ENCODE measurements at places on chromosomes 6 and 20.

DNA sequence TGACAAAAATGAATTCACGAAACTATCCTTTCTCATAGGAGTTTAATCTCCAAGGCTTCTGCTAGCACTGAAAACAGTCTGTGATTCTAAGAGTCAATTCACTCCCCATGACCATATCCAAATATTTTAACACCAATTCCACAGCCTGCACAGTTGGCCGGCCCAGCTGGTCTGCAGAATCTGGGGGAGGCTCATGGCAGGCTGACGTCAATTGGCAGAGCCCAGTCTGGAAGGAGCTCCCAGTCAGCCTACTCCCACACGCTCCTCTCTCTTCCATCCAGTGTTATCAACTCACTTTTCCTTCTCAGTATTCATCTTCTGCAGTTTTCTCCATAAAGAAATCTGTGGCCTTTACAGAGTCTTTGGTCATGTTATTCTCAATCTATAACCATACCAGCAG is 111.0 kb downstream of the TBXT start:
- no peak for DNase-seq

- no peak for DNase-seq
These were observed 81.0 kb downstream of the MYB start for GRCh38 chr6:135261872-135262725.

DNA sequence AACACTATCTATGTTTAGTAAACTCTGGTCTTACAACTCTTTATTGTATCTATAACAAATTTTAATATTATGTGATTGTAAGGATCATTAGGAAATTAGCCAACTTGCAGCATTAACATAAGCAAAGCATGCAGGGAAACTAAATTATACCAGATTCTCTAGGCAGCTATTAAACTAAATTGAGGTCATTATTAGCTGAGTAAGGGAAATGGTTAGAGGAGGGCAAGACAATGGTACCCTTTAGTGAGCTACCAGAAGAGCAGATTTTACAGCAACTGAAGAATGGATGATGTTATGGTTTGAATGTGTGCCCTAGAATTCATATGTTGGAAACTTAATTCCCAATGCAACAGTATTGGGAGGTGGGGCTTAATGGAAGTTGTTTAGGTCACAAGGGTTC is 79.1 kb downstream of the SMPDL3A start:
- DNase-seq: no peak

DNA sequence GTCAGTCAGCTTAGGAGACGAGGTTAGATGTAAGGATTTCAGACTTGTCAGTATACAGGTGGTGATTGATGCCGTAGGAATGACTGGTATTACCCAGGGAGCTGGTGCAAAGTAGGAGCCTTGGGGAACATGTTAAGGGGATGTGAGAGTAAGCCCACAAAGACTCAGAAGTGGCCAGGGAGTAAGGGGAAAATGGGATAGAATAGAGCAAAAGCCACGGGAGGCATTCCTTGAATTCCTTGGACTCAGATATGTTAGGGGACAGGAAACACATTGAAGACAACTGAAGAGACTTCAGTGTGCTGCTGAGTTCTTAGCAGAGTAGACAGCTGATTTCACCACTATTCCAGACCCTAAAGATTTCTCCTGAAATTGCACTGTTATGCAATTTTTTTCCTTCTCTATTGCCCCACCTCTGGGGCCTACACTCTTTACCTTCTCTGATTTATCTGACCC is 1.2 kb upstream of the ACAT2 start:
- DNase-seq: no peak

DNA sequence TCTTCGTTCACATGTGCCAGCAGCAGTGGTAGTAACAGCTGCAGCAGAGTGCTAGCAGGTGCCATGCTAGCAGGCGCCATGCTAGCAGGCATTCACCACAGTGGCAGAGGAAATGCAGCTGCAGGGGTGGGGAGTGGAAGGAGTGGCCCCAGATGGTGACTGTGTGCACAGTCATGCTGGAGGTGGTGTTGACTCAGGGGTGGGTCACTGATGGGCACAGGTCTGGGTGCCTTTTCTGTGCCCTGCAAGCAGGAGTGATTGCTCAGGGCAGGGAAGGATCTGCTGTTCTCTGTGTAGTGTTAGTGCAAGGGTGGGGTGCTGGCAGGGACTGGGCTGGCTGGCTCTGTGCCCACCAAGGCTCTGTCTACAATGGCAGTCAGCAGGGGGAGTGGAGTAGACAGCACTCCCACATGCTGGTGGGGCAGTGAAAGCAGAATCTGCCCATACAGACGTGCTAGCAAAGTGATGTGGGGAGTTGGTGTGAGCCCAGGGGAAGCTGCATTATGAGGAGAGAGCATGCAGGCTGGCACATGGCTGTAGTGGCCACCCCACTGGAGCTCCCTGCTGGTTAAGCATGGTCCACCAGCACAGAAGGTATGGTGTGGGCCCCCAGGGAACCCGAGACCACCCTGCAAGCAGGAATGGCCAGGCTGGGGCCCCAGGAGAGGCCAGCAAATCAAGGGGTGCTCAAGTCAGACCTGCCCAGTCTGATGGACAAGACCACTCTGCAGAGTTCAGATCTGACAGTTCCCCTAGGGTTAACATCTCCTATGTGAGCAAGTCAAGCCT is 11.4 kb upstream of the TSPYL4 start:
- DNase-seq: no peak

- no peak for DNase-seq
These were observed 48.5 kb downstream of the FNDC1 start for GRCh38 chr6:159217595-159218275.

DNA sequence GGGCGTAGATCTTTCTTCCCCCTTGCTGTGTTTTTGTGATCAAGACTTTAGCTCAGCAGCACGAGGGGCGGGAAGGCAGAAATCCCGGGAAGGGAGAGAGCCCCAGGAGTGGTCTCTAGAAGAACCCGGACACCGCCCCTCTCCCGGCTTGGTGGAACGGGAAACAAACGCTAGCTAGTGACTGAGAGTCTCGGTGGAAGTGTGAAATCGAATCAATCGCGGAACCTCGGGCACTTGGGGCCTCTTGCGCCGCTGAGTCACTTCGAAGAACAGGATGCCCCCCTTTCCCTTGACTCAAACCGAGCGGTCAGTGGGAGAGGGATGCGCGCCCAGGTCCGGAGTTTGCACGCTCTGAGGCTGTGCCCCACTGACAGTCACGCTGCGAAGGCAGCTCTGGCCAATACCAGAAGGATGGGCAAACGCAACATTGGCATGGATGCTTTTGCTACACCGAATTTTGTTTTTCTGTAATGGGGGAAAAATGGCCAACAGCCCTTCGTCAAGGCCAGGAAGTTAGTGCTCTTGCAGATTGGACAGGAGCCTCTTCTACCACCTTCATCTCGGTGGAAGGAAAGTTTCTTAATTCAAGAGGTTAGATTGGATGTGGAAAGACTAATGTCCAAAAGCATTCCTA is 1.6 kb upstream of the OLIG3 start:
- no peak for DNase-seq

DNA sequence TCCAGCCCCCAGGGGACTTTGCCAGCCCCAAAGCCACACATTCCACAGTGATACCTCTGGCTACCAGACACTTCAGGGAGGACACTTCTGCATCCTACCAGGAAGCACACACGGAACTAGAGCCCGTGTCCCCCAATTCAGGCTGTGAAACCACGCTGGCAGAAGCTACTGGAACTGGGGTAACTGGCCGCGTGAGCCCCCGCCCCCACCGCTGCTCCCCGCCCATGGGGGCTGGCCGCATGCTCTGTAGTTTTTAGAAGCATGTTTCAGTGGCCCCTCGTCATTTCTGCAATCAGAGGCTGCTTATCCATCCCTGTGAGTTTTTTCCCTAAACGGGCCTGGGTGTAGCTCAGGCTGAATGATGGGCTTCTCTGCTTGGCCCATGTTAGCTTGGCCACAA is 28.7 kb upstream of the AAR2 start:
- DNase-seq: no peak

DNA sequence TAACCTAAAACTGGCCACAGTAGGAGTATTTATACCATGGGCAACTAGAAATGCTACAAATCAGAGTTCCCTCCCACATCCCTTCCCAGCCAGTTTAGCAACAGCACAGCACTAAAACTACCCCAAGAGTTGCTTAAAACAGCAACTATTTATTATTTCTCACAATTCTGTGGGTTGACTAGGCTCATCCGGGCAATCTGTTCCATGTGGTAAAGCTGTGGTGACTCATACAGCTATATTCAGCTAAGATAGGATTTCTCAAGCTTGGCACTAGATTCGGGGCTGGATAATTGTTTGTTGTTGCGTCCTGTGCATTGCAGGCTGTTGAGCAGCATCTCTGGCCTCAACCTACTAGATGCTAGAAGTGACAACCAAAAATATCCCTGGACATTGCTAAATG is 8.6 kb upstream of the HECA start:
- no peak for DNase-seq

DNA sequence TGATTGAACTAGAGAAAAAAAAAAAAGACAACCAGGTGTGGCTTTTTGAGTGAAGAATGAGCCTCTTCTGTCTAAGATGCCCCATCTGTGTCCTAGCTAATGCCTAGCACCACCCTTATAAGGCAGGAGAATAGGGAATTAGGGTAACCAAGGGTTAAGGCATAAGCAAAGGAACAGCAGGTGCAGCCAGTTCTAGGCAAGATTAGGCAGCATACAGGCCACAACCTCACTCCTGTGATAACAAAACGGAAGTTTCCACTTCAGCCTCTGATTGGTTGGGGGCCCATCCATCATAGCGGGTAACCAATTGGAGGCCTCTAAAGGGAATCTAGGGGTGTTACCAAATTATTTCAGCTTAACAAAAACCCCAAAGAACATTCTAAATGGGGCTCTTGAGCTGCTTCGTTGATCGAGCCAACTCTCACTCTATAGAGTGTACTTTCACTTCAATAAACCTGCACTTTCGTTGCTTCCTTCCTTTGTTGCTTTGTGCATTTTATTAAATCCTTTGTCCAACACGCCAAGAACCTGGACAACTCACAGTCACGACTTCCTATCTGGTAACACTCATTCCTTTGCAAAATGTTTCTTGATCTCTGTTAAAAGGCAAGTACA is 61.9 kb upstream of the TAGAP start:
- peak; percentile 91 for DNase-seq

DNA sequence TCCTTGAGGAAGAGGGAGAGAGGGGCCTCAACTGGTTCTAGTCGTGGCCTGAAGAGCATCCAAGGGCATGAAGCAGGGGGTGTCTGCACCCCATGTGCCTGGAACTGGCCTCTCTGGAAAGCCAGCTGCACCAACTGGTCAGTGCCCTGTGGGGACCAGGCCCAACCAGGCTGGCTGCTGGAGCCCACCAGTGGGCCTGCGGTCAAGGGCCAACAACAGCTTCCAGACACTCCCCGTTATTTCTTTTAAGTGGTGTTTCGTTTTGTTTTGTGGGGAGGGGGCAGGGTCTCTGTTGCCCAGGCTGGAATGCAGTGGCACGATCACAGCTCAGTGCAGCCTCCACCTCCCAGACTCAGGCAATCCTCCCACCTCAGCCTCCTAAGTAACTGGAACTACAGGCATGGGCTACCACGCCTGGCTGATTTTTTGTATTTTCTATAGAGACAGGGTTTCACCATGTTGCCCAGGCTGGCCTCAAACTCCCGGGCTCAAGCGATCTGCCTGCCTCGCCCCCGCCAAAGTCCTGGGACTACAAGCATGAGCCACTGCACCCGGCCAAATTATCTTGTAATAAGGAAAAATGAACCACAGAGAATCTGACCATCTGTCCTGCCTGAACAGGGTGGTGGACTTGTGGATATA is 11.9 kb upstream of the C20orf144 start:
- no peak for DNase-seq

DNA sequence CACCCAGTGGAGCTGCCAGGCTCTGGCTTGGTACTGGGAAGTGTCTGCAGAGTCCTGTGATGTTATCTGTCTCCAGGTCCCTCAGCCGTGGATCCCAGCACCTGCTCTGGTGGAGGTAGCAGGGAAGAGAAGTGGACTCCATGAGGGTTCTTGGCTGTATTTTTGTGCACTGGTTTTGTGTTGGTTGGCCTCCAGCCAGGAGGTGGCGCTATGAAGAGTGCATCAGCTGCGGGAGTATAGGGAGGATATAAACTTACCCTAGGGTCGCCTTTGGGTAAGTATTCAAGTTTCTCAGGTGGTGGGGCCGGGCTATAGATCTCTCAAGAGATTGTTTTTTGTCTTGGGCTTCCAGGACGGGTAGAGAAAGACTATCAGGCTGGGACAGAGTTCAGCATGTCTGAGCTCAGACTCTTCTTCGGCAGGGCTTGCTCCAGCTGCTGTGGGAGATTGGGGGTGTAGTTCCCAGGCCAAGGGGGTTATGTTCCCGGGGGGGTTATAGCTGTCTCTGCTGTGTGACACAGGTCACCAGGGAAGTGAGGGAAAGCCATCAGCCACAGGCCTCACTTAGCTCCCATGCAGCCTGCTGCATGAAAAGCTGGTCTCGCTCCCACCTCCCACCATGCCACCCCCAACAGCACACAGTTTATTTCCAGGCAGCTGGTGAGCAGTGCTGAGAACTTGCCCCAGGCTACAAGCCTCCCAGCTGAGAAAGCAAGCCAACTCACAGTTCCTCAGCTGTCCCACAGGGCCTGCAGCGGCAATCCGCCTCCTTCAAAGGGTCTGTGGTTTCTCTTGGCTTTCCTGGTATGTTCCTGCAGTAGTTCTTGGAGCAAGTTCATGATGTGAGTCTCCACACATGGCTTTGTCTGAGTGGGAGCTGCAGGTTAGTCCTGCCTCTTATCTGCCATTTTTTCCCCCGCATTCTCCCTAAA is 115.7 kb downstream of the AIG1 start:
- DNase-seq: no peak

DNA sequence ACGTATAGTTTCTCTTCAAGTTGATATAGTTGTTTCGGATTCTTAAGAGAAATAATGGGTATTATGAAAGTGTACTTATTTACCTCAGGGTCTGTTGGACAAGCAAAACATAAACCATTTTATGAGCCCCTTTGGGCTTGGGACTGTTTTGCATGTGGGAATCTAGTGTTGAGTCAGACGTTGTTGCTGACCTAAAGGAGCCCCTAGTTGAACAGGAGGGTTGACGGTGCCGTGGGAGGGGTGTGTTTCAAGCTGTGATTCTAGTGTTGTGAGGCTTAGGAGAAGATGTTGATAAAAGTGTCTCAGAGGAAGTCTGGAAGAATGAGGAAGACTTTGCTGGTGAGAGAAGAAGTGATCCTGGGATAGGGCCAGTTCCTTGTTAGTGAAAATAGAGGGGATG is 140.0 kb downstream of the ARID1B start:
- no peak for DNase-seq

Data from activated T-helper 2 cell treated with anti-CD3 and anti-CD28 coated beads, Interferon-gamma antibody, Interleukin-2, Interleukin-4, amounts not matched to agents 10 μg/mL and 5 μg/mL and 100 μg/mL, durations not matched to agents 14 hours and 24 hours and 36 hours (primary cell).